ENCODE measurements at places on chromosomes 3 and 15.

GRCh38 chr3:93988283-93988682 lies 8.3 kb downstream of the ARL13B start:
- H3K4me1 ChIP-seq = no peaks in the 10 kb centered on the region
- no peak for DNase-seq

DNA sequence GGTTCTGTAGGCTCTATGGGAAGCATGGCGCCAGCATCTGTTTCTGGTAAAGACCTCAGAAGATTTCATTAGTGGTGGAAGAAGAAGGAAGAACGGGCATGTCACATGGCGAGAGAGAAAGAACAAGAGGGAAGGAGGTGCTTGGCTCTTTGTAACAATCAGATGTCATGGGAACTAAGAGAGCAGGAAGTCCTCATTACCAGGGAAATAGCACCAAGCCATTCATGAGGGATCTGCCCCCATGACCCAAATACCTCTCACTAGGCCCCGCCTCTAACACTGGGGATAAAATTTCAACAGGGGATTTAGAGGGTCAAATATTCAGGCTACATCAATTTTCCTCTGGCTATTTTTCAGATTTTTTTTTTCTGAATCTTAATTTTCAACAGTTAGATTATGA lies 954.3 kb downstream of the SQOR start:
- H3K4me1 ChIP-seq = no peaks in the 10 kb centered on the region
- peak; percentile 3 for DNase-seq
- H3K36me3 ChIP-seq = no peaks in the 10 kb centered on the region
- no peaks in the 10 kb centered on the region for H3K27me3 ChIP-seq

DNA sequence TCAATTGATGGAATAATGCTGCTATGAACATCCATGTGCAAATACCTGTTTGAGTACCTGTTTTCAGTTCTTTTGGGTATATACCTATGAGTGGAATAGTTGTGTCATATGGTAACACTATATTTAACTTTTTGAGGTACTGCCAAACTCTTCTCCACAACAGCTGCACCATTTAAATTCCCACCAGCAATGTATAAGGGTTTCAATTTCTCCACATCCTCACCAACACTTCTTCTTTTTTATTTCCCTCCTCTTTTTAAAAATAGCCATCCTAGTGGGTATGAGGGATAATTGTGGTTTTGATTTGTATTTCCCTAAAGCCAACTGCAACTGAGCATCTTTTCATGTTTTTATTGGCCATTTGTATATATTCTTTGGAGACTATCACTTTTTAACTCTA lies 31.3 kb upstream of the ARHGEF3 start:
- H3K4me1 ChIP-seq = peaks cover 10% of the 10 kb centered on the region
- no peak for DNase-seq
- H3K27ac ChIP-seq = no peak overlapping the region
- no peaks in the 10 kb centered on the region for H3K36me3 ChIP-seq

DNA sequence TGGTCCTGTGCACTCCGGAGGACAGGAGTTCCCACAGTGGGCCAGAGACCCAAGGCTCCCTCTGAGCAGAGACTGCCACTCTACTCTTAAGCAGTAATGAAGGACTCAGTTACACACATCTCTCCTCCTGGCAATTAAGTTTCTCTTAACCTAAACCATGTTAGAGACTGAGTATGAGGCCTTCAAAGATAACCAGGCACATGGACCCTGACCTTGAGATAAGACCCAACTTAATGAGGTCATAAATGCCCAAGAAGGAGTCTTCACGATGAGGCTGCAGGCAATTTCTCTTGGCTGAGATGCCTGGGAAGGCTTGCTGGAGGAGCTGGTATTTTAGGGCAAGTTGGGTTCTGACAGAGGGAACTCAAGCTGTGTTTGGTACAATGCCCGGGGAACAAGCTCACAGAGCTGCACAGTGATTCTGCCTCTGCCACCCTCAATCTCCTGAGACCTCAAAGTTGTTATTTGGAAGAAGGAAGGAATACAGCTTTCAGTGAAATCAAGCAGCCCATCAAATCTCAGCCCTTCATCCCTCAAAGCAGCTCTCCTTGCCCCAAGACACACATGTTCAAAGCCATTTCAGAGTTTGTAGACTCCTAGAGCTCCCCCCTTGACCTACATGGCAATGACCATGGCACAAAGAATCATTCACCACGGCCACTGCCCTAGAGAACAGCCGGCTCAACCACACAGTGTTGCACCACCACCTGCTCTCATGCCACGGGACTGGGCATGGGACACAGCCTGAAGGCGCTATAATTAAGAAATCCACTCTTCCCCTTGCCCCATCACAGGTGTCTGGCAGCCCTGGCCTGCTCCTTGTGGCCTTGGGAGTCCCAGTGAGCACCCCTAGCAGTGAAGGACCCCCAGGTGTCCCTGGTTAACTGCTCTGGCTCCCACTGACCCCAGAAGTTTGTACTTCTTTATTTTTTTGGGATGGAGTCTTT lies 7.1 kb downstream of the RMDN3 start:
- no peak overlapping the region for H3K4me3 ChIP-seq
- DNase-seq = no peak
- no peak overlapping the region for H3K27ac ChIP-seq
- H3K4me1 ChIP-seq = no peaks in the 10 kb centered on the region
- no peaks in the 10 kb centered on the region for H3K27me3 ChIP-seq
- peaks cover 2% of the 10 kb centered on the region for H3K36me3 ChIP-seq

DNA sequence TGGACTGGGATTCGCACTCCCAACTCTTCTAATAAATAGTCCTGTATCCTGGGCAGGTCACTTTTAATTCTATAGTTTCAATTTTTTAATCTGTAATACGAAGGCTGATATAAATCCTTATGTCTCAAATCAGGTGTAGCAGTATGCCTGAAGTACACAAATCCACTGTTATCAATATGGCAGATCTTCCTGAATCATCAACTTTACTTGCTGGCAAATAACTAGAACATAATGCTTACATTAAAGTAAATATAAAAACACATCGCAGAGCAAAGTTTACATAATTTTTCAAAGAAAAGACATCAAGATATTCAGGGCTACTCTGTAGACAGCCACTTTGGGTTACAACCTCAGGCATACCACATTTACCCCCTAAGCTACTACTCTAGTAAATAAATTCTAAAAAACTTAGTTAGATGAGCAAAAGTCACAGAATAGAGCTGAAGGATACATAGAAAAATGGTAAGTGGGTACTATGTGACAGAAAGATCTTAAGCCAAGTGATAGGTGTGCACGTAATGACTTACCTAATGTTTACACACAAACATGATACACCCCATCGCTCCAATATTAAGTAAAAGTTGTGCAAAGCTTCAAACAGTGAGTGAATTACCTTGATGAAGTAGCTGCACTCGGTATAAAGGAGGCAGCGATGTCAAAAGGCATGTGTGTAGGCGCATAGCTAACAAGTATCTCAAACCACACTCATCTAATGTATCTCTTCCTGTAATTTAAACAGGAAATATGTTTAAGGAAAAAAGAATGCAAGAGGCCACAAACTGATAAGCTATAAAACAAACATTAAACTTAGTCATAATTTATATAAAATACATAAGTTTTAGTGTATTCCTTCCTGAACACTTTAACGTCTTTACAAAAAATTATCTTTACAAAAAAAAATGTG lies 127.9 kb downstream of the DMXL2 start:
- H3K27ac ChIP-seq = no peak overlapping the region
- no peak overlapping the region for H3K4me3 ChIP-seq
- no peak for DNase-seq
- no peaks in the 10 kb centered on the region for H3K4me1 ChIP-seq
- no peaks in the 10 kb centered on the region for H3K36me3 ChIP-seq

GRCh38 chr15:69909719-69910444 lies 187.8 kb downstream of the TLE3 start:
- no peak overlapping the region for H3K27ac ChIP-seq
- H3K4me1 ChIP-seq = peaks cover 33% of the 10 kb centered on the region
- peak; percentile 26 for DNase-seq
- no peak overlapping the region for H3K4me3 ChIP-seq
- peaks cover 44% of the 10 kb centered on the region for H3K27me3 ChIP-seq
- H3K36me3 ChIP-seq = no peaks in the 10 kb centered on the region
